ENCODE measurements at places on chromosomes 13 and 19. TPM values are rescaled to one million over a fixed set of nuclear protein-coding genes. Genes with fewer than 3 reads are reported as not detected.

The ZNF681 gene
- 5.8 TPM for total RNA-seq

DNA sequence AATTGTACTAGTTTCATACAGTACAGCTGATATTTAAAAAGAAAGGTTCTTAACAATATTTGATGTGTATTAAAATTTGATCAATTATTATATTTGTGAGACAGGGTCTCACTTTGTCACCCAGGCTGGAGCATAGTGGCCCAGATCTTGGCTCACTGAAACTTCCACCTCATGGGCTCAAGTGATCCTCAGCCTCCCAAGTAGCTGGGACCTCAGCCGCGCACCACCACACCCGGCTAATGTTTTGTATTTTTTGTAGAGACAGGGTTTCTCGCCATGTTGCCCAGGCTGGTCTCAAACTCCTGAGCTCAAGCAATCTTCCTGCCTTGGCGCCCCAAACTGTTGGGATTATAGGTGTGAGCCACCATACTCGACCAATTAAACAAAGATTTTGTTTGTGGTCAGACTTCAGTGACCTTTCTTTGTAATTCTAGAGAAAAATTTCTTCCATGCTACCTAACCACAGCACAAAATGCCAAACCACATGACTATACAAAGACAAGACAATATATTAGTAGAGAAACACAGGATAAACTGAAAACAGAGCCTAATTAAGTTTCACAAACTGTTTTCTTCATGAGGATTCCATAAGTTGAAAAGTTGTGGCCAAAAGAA, 59.6 kb downstream of the RBM26 start:
- peaks cover 16% of the 10 kb centered on the region for H3K4me1 ChIP-seq
- H3K4me3 ChIP-seq: no peak overlapping the region
- H3K27ac ChIP-seq: peak overlapping the region; percentile 46
- no peak for DNase-seq

DNA sequence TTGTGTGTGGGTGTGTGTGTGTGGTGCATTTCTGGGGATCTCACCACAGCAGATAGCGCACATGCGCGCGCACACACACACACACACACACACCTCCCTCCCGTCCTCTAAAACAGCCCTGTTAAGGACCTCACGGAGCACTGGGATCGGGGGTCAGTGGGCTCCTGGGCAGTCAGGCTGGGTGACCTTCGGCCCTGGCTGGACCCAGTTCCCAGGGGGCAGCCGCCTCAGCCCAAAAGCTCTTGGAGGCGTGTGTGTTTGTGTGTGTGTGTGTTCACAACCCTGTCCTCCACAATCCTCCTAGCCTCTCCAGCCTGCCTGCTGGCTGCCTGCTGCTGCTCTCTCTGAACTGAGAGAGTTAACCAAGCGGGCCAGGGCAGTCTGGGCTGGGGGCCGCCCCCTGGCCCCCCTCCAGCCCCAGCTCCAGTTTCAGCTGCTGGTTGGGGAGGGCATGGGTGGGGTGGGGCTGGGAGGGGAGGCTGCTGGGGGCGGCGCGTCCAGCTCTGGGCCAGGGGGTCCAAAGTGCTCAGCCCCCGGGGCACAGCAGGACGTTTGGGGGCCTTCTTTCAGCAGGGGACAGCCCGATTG, at the start of gene FXYD1:
FXYD1 (plus strand) TSS at position 520 of the 588 bp plus-strand sequence. CDS start 1,256 bp downstream, outside the sequence.
- H3K27me3 ChIP-seq: no peaks in the 10 kb centered on the region
- H3K36me3 ChIP-seq: no peaks in the 10 kb centered on the region
- H3K27ac ChIP-seq: no peak within 1 kb of the TSS
- peaks cover 16% of the 10 kb centered on the region for H3K4me1 ChIP-seq
- H3K4me3 ChIP-seq: no peak within 1 kb of the TSS

DNA sequence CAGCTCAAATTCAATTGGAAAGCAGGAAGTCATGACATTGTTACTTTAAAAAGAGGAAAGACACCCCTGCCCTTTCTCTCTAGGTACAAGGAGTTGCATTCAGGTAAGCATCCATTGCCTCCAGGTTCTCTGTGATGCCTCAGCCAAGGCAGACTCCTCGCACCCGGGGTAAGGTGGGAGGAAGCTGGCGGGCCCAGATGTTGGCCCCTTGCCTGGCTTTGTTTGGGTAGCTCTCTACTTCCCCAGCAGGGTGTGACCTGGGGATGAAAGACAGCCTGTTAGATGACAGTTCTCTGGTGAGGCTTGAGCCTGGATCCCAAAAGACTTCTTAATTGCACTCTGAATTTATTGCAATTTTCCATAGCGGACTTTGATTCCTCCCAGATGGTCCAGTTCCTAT, 25.6 kb downstream of the SHISA2 start:
- no peak overlapping the region for H3K27ac ChIP-seq
- H3K27me3 ChIP-seq: no peaks in the 10 kb centered on the region
- DNase-seq: no peak
- no peak overlapping the region for H3K4me3 ChIP-seq
- H3K36me3 ChIP-seq: peaks cover 4% of the 10 kb centered on the region
- H3K4me1 ChIP-seq: no peaks in the 10 kb centered on the region

DNA sequence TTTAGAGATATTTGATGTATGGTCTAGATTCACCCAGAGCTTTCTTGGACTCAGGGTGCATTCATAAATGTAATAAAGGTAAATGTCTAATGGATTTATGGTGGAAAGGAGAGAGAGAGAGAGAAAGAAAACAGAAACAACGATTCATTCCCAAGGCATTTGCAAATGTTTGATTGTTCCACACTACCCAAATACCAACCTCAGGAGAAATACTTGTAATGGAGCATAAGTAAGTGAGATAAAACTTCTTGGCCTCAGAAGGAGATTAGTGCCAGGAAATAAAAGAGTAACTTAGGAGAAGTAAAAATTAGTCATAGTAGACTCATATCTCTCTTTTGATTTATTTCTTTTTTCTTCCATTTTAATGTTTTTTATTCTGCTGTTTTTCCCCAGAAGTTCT, 40.6 kb upstream of the DGKH start:
- H3K4me3 ChIP-seq: no peak overlapping the region
- no peak overlapping the region for H3K27ac ChIP-seq
- no peak for DNase-seq
- no peaks in the 10 kb centered on the region for H3K27me3 ChIP-seq
- H3K4me1 ChIP-seq: no peaks in the 10 kb centered on the region

GRCh38 chr13:25249001-25249543, 38.2 kb downstream of the MTMR6 start:
- DNase-seq: no peak
- no peaks in the 10 kb centered on the region for H3K4me1 ChIP-seq
- H3K36me3 ChIP-seq: peaks cover 21% of the 10 kb centered on the region
- no peak overlapping the region for H3K27ac ChIP-seq
- no peaks in the 10 kb centered on the region for H3K27me3 ChIP-seq

- H3K4me3 ChIP-seq: no peak overlapping the region
- H3K36me3 ChIP-seq: peaks cover 60% of the 10 kb centered on the region
- peak; percentile 80 for DNase-seq
- H3K27me3 ChIP-seq: no peaks in the 10 kb centered on the region
Observed at GRCh38 chr13:27130979-27131623, 40.5 kb downstream of the USP12 start.

GRCh38 chr13:83883061-83883523, 818 bp upstream of the SLITRK1 start:
- H3K27ac ChIP-seq: no peak overlapping the region
- DNase-seq: no peak
- H3K36me3 ChIP-seq: no peaks in the 10 kb centered on the region
- H3K4me1 ChIP-seq: peaks cover 17% of the 10 kb centered on the region
